Small intestine (tissue), 16 donors: ENCODE measurements at places on chromosomes 4 and X. TPM values are rescaled to one million over a fixed set of nuclear protein-coding genes. Genes with fewer than 3 reads are reported as not detected.

- H3K4me1 ChIP-seq, result no peaks in the 10 kb centered on the region
- no peak overlapping the region for H3K4me3 ChIP-seq
- H3K36me3 ChIP-seq, result no peaks in the 10 kb centered on the region
- no peaks in the 10 kb centered on the region for H3K27me3 ChIP-seq
- H3K27ac ChIP-seq, result no peak overlapping the region
Measured at GRCh38 chr4:14095831-14096230, 468.3 kb upstream of the BOD1L1 start.

DNA sequence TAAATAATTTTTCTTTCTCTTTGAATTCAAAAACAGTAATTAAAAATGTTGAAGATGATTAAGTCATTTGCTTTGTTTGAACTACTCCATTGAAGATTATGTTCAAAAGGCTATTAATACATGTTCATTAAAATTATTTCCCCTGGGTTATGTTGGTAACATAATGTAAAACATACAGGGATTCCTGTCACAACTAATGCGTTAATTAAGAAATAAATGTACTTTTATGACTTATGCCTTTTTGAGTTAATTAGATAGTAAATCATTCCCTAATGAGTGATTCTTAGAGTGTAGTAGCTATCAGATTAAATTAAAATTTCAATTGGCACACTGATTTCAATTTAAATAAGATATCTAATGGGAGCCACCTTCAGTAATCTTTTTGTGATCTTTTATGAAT, 549.1 kb downstream of the ANKRD50 start:
- H3K36me3 ChIP-seq, result no peaks in the 10 kb centered on the region
- H3K27ac ChIP-seq, result no peak overlapping the region
- no peaks in the 10 kb centered on the region for H3K4me1 ChIP-seq
- H3K4me3 ChIP-seq, result no peak overlapping the region

The TACC3 gene
- polyA plus RNA-seq, result 11.9 TPM

The ARX gene
- 0.31 TPM for polyA plus RNA-seq
